Mammary epithelial cell (primary cell): ENCODE measurements at places on chromosomes 13 and 19. TPM values are rescaled to one million over a fixed set of nuclear protein-coding genes. Genes with fewer than 3 reads are reported as not detected.

GRCh38 chr19:4089400-4089908 is 22.8 kb upstream of the ZBTB7A start:
- DNase-seq, result no peak

- no peak for DNase-seq
Measured at GRCh38 chr13:59787679-59788078, 376.0 kb downstream of the DIAPH3 start.

DNA sequence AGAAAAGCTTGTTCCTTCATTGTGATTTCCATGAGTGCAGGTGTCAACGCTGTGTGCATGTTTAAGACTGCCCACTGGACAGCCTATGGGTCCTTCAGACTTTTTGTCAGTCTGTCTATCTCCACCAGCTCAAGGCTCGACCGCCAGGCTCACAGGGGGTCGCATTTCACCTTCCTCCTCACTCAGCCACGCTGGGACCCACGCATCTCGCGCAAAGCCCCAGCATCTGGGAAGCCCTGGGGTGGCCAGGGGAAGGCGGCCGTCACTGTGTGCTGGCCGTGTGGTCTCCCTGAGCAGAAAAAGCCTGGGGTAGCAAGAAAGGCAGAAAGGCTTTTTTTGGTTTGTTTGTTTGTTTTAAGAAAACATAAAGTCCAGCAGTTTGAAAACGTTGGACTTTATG is 48.5 kb downstream of the KLF2 start:
- DNase-seq, result no peak

- no peak for DNase-seq
Measured at GRCh38 chr19:44856421-44857083, 10.5 kb downstream of the NECTIN2 start.

The ZNF667 gene
- total RNA-seq, result 8.1 and 11.8 TPM in 2 replicates

The FXYD5 gene
- total RNA-seq, result 254 and 349 TPM in 2 replicates

GRCh38 chr19:54156953-54157352 is 2.6 kb downstream of the LENG1 start:
- DNase-seq, result no peak

The TNFSF13B gene
- 1.7 TPM for total RNA-seq

The ZNF587B gene
- total RNA-seq, result 13.6 and 16.1 TPM in 2 replicates

- no peak for DNase-seq
Measured at GRCh38 chr19:10977742-10978092, 16.9 kb downstream of the SMARCA4 start.
